ENCODE measurements at places on chromosomes 7 and 10. TPM values are rescaled to one million over a fixed set of nuclear protein-coding genes. Genes with fewer than 3 reads are reported as not detected.

Gene CYP2E1
- total RNA-seq: 1.1 TPM

Gene BCAP29
- total RNA-seq: 107 TPM

Gene ZNF775
- 5.8 TPM for total RNA-seq

Gene RBM20
- total RNA-seq: 66.6 TPM

Gene EN2
- total RNA-seq: 0.35 TPM

Gene PARD3
- 27.3 TPM for total RNA-seq

Gene RADIL
- total RNA-seq: 8.6 TPM

Gene CWF19L1
- total RNA-seq: 13.2 TPM

Gene RASA4B
- total RNA-seq: 8.5 TPM

Gene TACC2
- total RNA-seq: 274 TPM

Gene CDK14
- 55.4 TPM for total RNA-seq

Gene CNPY1
- total RNA-seq: not detected

Gene ADRB1
- 48.0 TPM for total RNA-seq

Gene TWIST1
- total RNA-seq: 2.3 TPM

Gene CDC14C
- not detected for total RNA-seq

Gene ELN
- 115 TPM for total RNA-seq

Gene HOXA1
- not detected for total RNA-seq

Gene HOXA11
- total RNA-seq: not detected

Gene TMEM225B
- 0.37 TPM for total RNA-seq

Gene THSD7A
- total RNA-seq: 2.5 TPM

Gene SORCS1
- total RNA-seq: 2.5 TPM

Gene VPS37D
- 2.5 TPM for total RNA-seq

Gene TMEM26
- not detected for total RNA-seq

Gene ZNF735
- total RNA-seq: not detected

Gene MYL10
- total RNA-seq: not detected

Gene FAM241B
- 7.9 TPM for total RNA-seq

Gene LSM5
- 40.0 TPM for total RNA-seq

Gene CRHR2
- 0.46 TPM for total RNA-seq

Gene IFIT1B
- total RNA-seq: not detected

Gene C10orf105
- 0.24 TPM for total RNA-seq

Gene MEOX2
- total RNA-seq: 3.1 TPM

Gene ACSM6
- total RNA-seq: not detected

Gene ICA1
- 70.3 TPM for total RNA-seq

Gene CPVL
- 13.1 TPM for total RNA-seq

Gene MRPL32
- total RNA-seq: 45.5 TPM

Gene WDFY4
- 2.4 TPM for total RNA-seq
